ENCODE measurements at places on chromosomes 2 and 18.

- DNase-seq = no peak
Observed at GRCh38 chr2:40028792-40029488, 249.9 kb upstream of the THUMPD2 start.

DNA sequence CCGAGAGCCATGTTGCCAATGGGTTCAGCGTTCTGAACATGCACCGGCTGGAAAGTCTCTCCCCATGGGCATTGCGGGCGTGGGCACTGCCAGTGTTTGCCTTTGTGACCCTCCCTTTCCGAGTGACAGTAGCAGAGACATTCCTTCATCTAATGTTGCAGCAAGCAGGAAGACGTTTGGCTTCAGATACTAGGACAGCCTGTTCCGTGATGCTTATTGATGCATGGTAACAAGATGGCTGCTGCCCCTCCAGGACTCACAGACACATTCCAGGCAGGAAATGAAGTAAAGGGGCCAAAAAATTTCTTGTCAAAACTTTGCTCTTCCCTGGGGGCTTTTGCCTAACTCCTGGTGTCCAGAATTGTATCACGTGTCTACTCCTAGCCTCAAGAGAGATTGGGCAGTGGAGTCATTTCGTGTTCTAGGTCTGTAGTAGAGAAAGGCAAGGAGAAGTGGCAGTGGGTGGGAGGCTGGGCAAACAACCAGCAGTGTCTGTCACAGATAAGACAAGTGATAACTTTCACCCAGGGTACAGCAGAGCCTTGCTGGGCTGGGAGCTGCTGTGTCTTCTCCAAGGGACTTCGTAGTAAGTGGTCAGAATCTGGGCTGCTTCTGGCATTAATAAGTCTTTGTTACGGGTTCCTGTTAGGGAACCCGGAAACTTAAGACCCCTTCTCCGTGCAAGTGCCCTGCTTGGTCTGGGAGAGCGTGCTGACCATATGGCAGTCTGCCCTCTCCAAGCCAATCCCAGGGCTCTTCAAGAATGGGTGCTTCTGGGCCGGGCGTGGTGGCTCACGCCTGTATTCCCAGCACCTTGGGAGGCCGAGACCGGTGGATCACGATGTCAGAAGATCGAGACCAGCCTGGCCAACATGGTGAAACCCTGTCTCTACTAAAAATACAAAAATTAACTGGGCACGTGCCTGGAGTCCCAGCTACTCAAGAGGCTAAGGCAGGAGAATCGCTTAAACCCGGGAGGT is 93.5 kb downstream of the TFCP2L1 start:
- DNase-seq = no peak

GRCh38 chr2:240320204-240320993 is 115.1 kb upstream of the GPC1 start:
- no peak for DNase-seq

GRCh38 chr2:238346544-238346943 is 26.2 kb downstream of the TRAF3IP1 start:
- DNase-seq = no peak

- DNase-seq = no peak
Observed at GRCh38 chr2:16313235-16313975, 352.2 kb downstream of the CYRIA start.

- no peak for DNase-seq
Observed at GRCh38 chr2:146777181-146777580, 1067.6 kb upstream of the ACVR2A start.

DNA sequence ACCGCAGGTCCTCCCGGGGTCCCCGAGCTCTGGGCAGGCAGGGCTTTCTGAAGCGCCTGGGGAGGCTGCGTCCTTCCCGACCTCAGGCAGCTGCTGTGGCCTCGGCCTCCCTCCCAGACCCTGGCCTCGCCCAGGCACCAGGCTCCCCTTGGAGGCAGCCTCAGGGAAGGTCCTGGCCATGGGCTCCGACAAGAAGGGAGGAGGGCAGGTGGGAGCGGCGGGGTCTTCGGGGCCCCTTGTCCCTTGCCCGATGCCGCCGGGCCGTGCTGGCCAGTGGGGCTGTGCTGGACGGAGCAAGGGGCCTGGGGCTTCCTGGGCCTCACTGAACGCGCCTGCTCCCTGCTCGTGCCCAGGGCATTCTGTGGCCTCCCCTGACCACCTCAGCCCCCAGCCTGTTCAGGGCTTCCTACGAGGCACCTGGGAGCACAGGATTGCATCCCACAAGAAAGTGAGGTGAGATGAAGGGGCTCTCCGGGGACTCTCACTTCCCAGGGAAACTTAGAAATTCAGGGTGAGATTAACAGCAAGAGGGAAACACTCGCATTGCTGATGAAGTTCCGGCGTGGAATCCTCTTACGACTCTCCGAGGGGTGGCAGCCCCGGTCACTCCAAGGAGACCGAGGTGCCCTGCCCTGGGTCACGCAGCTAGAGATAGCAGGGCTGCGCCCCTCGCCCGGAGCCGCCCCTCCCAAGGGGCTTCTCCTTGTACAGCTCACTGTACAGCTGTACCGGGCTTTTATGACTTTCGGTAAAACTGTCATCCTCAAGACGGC is 778 bp downstream of the MFSD2B start:
- DNase-seq = no peak

GRCh38 chr18:30940952-30941539 is 101.5 kb downstream of the DSC3 start:
- no peak for DNase-seq

DNA sequence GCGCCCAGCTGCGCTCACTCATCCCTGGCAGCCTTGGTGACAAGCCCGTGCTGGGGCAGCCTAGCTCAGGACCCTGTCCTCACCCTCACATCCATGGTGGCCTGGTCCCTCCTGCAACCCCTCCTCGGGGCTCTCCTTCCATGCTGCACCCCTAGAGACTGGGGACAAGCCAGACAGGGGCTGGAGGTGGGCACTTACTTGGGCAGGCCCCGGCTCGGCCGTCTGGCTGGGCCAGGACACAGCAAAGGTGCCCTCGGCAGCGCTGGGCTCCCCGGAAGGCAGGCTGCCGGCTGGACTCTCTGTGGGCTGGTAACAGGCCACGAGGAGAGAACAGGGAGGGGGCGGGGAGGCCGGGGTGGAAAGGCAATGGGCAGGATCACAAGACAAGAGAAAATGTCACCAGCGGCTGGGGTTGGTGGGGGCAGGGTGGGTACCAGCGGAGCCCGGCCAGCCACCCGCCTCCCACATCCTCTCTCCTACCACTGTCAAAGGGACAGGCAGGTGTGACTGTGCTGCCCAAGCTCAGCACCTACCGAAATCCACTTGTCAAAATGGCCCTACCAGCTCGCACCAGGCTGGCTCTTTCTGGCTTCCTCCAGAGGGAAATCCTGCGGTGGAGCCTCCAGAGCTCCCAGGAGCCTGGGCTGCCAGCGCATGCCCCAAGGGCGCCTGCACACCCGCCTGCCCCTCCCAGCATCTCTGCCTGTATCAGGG is 54.7 kb downstream of the BIN1 start:
- no peak for DNase-seq

- DNase-seq = no peak
Observed at GRCh38 chr2:27776097-27776496, 4.6 kb downstream of the MRPL33 start.

DNA sequence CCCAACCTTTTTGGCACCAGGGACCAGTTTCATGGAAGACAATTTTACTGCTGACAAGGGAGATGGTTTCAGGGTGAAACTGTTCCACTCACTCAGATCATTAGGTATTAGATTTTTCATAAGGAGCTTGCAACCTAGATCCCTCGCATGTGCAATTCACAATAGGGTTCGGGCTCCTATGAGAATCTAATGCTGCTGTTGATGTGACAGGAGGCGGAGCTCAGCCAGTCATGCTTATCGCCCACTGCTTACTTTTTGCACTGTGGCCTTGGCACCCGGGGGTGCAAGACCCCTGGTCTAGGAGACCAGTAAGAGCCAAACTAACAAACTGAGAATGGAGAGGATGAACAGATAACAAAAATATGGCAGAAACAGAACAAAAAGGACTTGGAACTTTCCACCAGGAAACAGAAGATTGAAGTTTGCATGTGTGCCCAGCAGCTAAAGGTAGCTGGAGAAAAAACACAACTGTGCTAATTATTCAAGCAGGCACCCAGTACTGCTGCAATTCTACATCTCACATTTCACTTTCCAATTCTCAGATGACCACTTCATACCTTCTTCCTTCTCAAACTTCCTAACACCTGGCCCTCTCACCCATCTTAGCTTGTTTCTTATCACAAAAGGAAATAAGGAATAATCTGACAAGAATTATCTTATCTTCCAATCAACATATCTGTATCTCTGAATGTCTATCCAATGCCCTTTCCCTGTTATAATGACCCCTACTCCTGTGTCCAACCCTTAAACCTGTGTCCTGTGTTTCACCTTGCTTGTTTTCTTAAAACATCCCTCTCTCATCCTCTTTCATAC is 24.8 kb downstream of the SP3 start:
- DNase-seq = no peak

DNA sequence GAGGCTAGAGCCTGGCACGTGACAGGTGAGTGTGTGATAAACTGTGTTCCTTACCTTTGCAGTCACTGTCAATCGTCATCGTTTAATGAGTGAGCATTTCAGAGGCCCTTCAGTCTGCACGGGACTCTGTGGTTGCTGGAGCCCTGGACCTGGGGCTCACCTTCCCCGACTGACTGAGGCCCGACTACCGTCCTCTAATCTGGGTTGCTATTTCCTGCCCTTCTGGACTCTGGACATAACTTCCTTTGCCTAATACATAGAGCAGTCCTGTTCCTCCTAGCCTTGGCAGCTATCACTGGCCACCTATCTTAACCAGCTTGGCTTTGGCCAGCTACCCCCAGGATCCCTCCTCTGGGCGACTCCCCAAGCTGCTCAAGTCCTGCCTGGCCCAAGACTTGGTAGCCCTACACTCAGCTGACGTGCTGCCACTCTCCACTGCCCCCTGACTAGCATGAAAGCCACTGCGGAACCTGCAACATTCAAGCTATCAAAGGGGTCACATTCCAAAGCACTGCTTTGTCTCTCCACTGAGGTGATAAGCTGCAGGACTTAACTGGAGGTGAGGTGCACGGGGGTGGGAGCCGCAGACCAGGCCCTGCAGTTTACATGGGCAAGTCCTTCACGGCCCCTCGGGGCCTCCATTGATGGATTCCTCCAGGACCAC is 11.1 kb upstream of the RAB17 start:
- DNase-seq = no peak

- no peak for DNase-seq
Observed at GRCh38 chr2:73020306-73020656, 51.2 kb downstream of the SFXN5 start.

- DNase-seq = no peak
Observed at GRCh38 chr2:154914561-154914960, 216.1 kb downstream of the KCNJ3 start.

GRCh38 chr2:150586858-150587257 is 99.4 kb upstream of the RND3 start:
- DNase-seq = no peak

DNA sequence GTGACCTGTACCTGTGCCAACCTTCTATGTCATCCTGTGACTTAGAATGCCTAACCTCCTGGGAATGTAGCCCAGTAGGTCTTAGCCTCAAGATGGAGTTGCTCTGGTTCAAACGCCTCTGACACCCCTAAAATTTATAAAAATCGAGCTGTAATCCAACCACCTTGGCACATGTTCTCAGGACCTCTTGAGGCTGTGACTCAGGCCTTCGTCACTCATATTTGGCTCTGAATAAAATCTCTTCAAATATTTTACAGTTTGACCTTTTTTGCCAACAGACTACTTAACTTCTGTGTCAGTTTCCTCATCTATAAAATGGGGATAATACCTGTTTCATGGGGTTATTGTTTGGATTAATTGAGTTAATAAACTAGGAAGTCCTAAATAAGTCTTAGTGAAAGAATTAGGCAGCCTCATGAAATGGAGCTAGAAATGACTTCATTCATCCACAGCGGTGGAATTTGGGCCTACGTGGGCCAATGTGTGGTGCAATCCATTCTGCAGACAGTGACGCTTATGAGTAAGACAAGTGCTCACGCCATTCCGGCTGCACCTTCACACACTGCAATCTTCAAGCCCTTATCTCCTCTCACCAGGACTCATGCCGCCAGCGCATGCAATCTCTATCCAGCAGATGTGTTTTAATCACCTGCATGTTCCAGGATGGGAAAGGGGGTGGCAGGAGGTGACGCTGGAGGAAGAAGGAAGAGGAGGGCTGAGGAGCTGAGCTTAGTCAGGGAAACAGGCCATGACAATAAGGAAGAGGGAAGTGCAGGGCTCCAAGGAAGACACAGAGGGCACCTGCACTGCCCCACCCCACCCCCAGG is 2.0 kb upstream of the UBE2F start:
- DNase-seq = no peak

DNA sequence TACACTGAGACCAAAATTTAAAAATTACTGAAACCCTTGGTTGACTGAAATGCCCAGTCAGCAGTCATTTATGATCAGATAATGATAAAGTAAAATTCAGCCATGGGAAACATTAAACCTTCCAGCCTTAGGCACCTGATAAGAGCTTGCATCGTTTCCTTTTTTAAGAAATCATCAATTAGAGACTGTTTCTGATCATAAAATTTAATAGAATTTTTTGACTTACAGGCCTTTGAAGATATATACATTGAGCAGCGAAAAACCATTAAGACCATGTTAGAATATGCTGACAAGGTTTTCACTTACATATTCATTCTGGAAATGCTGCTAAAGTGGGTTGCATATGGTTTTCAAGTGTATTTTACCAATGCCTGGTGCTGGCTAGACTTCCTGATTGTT is 99.6 kb upstream of the CSRNP3 start:
- DNase-seq = no peak

- DNase-seq = no peak
Observed at GRCh38 chr2:136191041-136191440, 73.1 kb upstream of the CXCR4 start.

DNA sequence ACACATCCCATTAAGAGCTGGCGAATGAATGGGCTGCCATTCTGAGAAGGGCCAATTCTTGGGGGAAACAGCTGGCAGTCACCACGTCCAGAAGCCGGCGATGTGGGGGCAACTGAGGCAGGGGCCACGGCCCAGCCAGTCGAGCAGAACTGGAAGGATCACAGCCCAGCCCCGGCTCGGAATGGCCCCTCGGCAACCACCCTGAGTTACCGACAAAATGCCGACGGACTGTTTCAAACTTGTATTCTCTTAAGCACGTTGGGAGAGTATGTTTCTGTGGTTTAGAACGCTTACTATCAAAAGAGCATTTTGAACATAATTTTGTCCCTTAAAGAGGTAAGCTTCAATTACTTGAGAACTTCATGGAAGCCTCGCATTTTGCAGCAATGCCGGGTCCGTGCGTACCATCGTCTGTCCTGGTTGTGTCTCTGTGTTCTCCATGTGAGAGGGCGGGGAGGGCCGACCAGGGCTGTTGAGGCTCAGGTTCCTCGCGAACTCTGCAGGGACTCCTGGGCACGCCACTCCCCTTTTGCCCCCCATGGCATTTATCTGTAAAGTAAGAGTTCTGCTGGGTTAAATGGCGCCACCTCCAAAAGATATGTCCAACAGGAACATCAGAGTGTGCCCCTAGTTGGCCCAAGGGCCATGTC is 155.9 kb downstream of the TWIST2 start:
- no peak for DNase-seq

DNA sequence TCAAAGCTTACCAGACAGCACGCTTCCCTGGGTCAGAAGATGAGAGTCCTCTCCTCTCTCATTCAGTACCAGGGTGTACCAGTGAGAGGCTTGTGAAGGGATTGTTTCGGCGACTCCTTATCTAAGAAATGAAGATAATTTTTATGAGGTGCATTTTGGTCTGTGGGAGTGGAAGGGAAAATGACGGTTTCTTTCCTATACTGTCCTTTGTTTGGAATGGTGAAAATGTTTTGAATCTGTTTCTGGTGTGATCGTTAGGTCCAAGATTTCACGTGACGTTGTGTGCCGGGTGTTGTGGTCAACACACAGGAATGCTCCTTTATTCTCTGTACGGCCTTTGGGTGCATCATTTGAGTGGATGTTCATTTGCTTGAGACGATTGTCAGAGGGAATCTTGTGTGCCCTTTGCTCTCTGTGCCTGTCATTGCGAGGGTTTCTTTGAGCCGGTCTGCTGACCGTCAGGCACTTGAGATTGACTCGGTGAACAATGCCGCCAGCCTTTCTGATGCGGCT is 183.5 kb downstream of the AGAP1 start:
- no peak for DNase-seq

All from ascending aorta (tissue), 2 donors.